ENCODE measurements at places on chromosomes 6 and 20. TPM values are rescaled to one million over a fixed set of nuclear protein-coding genes. Genes with fewer than 3 reads are reported as not detected.

DNA sequence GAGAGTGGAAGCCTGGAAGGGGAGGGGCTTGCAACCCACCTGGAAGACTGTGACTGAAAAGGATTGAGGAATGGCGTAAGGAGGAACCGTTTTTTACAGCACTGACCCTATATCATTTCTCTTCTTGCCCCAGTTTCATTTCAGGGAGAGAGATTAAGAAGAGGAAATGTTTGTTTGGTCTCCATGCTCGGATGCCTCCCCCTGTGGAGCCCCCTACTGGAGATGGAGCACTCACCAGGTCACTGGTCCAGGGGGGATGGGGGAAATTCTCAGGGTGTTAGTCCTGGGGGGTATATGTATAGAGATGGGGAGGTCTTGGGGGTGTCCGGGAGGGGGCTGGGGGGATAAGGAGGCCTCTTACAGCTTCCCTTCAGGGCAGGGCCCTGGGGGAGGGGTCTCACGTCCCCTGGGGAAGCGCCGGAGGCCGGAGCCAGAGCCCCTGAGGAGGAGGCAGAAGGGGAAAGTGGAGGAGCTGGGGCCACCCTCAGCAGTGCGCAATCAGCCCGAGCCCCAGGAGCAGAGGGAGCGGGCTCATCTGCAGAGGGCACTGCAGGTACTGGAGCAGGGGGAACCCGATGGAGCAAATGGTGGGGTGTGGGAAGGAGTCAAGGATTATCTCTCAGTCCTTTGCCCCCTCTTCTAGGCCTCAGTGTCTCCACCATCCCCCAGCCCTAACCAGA lies 3.2 kb downstream of the CUTA start:
- H3K27me3 ChIP-seq, result no peaks in the 10 kb centered on the region
- no peak for DNase-seq
- no peak overlapping the region for H3K4me3 ChIP-seq
- peaks cover 6% of the 10 kb centered on the region for H3K4me1 ChIP-seq

DNA sequence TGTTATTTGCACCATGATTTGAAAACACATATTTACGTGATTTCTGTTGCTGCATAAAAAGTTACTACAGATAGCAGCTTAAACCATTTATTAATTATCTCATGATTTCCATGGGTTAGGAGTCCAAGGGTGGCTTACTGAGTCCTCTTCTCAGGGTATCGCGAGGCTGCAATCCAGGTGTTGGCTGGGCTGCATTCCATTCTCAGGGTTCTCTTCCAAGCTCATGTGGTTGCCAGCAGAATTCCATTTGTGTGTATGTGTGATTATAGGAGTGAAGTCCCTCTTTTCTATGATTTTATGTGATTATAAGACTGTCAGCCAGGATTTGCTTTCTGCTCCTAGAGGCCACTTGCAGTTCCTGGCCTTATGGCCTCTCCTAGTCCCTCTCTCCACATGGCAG lies 135.1 kb downstream of the FAM83B start:
- H3K36me3 ChIP-seq, result no peaks in the 10 kb centered on the region
- no peak overlapping the region for H3K4me3 ChIP-seq
- no peak for DNase-seq
- H3K4me1 ChIP-seq, result no peaks in the 10 kb centered on the region
- H3K27me3 ChIP-seq, result no peaks in the 10 kb centered on the region
- no peak overlapping the region for H3K27ac ChIP-seq

WFDC5 gene
- total RNA-seq, result not detected

ADA gene
- total RNA-seq, result 5.3 TPM

PSMB9 gene
- total RNA-seq, result 14.6 TPM

DNA sequence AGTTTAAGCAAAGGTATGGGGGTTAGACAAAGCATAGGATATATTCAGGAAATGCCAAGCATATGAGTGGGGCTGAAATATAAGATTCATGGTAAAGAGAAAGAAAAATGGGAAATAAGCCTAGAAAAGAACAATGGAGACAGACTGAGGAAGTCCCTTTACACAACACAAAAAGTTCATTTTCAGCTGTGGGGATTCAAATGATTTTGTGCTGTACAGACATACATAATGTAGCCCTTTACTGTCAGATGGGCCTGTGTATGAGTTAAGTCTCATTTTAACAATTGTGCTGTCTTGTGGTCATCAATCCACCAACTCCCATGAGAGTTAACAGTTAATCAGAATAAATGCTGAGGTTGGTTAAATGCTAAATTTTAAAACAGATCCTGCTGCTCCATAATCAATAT lies 37.2 kb downstream of the REV3L start:
- H3K27ac ChIP-seq, result no peak overlapping the region
- no peaks in the 10 kb centered on the region for H3K36me3 ChIP-seq
- no peaks in the 10 kb centered on the region for H3K27me3 ChIP-seq

GRCh38 chr20:40902661-40903060 lies 126.0 kb upstream of the TOP1 start:
- no peak overlapping the region for H3K27ac ChIP-seq
- no peak overlapping the region for H3K4me3 ChIP-seq
- H3K27me3 ChIP-seq, result no peaks in the 10 kb centered on the region
- H3K4me1 ChIP-seq, result no peaks in the 10 kb centered on the region

F13A1 gene
- 25.8 TPM for total RNA-seq

MDFI gene
- total RNA-seq, result 3.6 TPM

KCNK5 gene
- 0.44 TPM for total RNA-seq

NRSN1 gene
- not detected for total RNA-seq

GRCh38 chr20:50318710-50319109 lies 128.1 kb downstream of the CEBPB start:
- no peaks in the 10 kb centered on the region for H3K4me1 ChIP-seq
- H3K27me3 ChIP-seq, result no peaks in the 10 kb centered on the region
- no peak for DNase-seq
- H3K27ac ChIP-seq, result no peak overlapping the region
- H3K36me3 ChIP-seq, result no peaks in the 10 kb centered on the region

DNA sequence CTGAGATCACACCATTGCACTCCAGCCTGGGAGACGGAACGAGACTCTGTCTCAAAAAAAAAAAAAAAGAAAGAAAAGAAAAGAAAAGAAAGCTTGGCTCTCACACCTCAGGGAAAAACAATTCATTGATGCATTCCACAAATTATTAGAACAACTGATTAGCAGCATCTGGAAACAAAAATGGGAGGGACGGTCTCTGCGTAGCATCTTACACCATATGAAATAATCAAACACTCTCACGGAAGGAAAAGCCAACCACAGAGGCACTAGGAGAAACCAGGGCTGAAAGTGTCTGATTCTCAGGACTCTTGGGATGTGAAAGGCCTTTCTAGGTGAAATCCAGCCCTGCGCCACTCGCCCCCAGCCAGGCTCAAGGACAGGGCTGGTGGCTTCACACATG lies 2.3 kb upstream of the HELZ2 start:
- no peaks in the 10 kb centered on the region for H3K27me3 ChIP-seq
- H3K4me1 ChIP-seq, result peaks cover 17% of the 10 kb centered on the region
- H3K36me3 ChIP-seq, result peaks cover 11% of the 10 kb centered on the region
- H3K27ac ChIP-seq, result no peak overlapping the region

- peak; percentile 89 for DNase-seq
- peaks cover 17% of the 10 kb centered on the region for H3K27me3 ChIP-seq
- H3K27ac ChIP-seq, result peak overlapping the region; percentile 79
- peaks cover 24% of the 10 kb centered on the region for H3K4me1 ChIP-seq
- peaks cover 42% of the 10 kb centered on the region for H3K36me3 ChIP-seq
Measured at GRCh38 chr6:32087574-32088486, 21.3 kb downstream of the TNXB start.

C2 gene
- total RNA-seq, result 103 TPM

- no peak for DNase-seq
- H3K4me1 ChIP-seq, result no peaks in the 10 kb centered on the region
- no peaks in the 10 kb centered on the region for H3K36me3 ChIP-seq
- H3K27me3 ChIP-seq, result no peaks in the 10 kb centered on the region
Measured at GRCh38 chr20:13492001-13492481, 146.7 kb downstream of the TASP1 start.

DCBLD1 gene
- 9.1 TPM for total RNA-seq

- H3K27ac ChIP-seq, result no peak overlapping the region
- H3K27me3 ChIP-seq, result no peaks in the 10 kb centered on the region
- H3K4me1 ChIP-seq, result peaks cover 9% of the 10 kb centered on the region
- H3K4me3 ChIP-seq, result no peak overlapping the region
Measured at GRCh38 chr6:32857156-32857891, 3.3 kb downstream of the PSMB9 start.

TRIM38 gene
- 1.9 TPM for total RNA-seq

DNA sequence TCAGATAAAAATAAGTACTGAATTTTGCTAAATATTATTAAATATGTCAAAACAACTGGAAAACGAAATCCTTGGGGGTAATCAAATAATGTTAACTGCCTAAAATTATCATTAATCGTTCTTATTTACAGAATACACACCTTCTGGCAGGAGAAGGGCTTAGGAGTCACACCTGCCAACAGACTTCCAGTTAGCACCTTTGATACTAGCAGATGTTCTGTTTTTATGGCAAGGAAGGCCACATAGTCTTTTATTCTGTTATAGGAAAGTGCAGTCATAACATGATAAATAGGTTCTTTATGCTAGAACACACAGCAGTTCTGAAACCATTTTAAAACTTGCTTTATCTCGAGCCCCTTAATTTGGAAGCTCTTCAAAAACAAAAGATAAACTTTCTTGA lies 464.1 kb downstream of the UTRN start:
- H3K4me3 ChIP-seq, result no peak overlapping the region
- H3K4me1 ChIP-seq, result no peaks in the 10 kb centered on the region
- DNase-seq, result no peak
- no peaks in the 10 kb centered on the region for H3K27me3 ChIP-seq
- H3K36me3 ChIP-seq, result no peaks in the 10 kb centered on the region
- H3K27ac ChIP-seq, result no peak overlapping the region

- DNase-seq, result peak; percentile 71
- H3K4me3 ChIP-seq, result no peak overlapping the region
- no peaks in the 10 kb centered on the region for H3K36me3 ChIP-seq
- no peaks in the 10 kb centered on the region for H3K27me3 ChIP-seq
- peak overlapping the region; percentile 53 for H3K27ac ChIP-seq
- no peaks in the 10 kb centered on the region for H3K4me1 ChIP-seq
Measured at GRCh38 chr6:53483423-53484353, 61.2 kb downstream of the GCLC start.

- no peak for DNase-seq
- H3K4me1 ChIP-seq, result peaks cover 43% of the 10 kb centered on the region
- no peaks in the 10 kb centered on the region for H3K27me3 ChIP-seq
- peak overlapping the region; percentile 99 for H3K27ac ChIP-seq
- H3K4me3 ChIP-seq, result peak overlapping the region; percentile 99
- H3K36me3 ChIP-seq, result no peaks in the 10 kb centered on the region
Measured at GRCh38 chr6:158642097-158642601, 2.4 kb downstream of the DYNLT1 start.

DNA sequence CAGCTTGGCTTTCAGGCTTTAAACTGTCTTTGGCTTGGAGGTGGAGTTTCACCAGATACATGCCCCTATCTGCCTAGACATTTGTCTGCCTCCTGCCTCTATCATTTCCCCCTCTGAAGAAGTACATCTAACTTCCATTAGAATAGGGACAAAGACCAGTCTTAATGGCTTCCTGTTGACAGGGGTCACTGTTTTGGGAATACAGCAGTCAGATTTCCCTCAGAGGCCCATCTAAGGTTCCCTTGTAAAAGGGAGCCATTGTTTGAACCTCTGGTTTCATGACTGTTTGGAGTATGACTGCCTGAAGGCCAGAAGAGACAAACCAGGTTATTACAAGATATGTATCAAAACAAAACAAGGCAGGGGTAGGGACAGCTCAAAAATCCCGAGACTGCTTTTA lies 665.7 kb upstream of the GJE1 start:
- no peaks in the 10 kb centered on the region for H3K36me3 ChIP-seq
- no peaks in the 10 kb centered on the region for H3K27me3 ChIP-seq

CAPN11 gene
- total RNA-seq, result not detected

GRCh38 chr20:38842558-38842981 lies 37.1 kb downstream of the PPP1R16B start:
- H3K36me3 ChIP-seq, result no peaks in the 10 kb centered on the region
- H3K27me3 ChIP-seq, result peaks cover 6% of the 10 kb centered on the region
- H3K27ac ChIP-seq, result no peak overlapping the region
- DNase-seq, result no peak
- no peak overlapping the region for H3K4me3 ChIP-seq
- H3K4me1 ChIP-seq, result peaks cover 11% of the 10 kb centered on the region

DNA sequence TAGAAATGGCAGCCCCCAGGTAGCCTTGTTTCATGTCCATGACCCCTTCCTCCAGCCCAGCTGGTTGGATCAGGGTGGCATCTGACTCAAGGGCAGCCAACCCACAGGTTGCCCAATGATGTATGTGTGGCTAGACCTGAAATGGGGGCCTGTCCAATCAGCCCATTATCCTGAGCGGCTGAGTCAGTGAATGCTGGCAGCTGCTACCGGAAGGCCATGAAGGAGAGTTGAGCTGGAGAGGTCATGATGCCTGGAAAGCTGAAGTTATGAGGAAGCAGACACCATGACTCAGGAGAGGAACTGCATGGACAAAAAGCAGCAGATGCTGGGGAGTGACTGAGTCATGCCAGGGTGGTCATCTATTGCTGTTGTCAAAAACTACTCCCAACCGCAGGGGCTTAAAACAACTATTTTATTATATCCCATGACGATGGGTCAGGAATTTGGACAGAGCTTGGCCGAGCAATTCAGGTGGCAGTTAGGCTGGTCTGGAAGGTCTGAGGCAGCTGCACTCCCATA lies 67.3 kb downstream of the MDGA1 start:
- peaks cover 6% of the 10 kb centered on the region for H3K27me3 ChIP-seq
- no peak overlapping the region for H3K4me3 ChIP-seq
- H3K27ac ChIP-seq, result no peak overlapping the region
- no peak for DNase-seq
- H3K36me3 ChIP-seq, result no peaks in the 10 kb centered on the region

GRCh38 chr20:49785852-49786175 lies 26.8 kb upstream of the SLC9A8 start:
- H3K36me3 ChIP-seq, result no peaks in the 10 kb centered on the region
- no peak for DNase-seq
- H3K27ac ChIP-seq, result no peak overlapping the region
- no peaks in the 10 kb centered on the region for H3K27me3 ChIP-seq

DNA sequence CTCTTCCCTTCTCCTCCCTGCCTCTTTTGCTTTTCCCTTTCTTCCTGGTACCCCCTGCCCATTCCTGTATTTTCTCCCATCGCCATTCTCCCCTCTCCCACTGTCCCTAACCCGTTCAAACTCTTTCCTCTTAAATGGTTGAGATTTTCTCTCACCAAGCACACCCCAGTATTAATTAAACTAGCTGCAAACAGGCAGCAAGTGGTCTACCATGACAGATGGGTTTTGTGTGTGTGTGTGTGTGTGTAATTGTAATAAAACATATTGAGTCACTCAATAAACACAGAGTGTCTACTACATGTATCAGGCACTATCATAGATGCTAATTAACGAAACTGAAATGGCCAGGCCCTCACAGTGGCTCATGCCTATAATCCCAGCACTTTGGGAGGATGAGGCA lies 6.7 kb downstream of the RAET1E start:
- DNase-seq, result no peak
- H3K27ac ChIP-seq, result no peak overlapping the region
- peaks cover 18% of the 10 kb centered on the region for H3K4me1 ChIP-seq
- H3K4me3 ChIP-seq, result no peak overlapping the region
